ENCODE measurements at places on chromosomes 11 and 22. TPM values are rescaled to one million over a fixed set of nuclear protein-coding genes. Genes with fewer than 3 reads are reported as not detected.

The BARX2 gene
- 11.6 TPM for total RNA-seq

The PRODH gene
- 10.2 TPM for total RNA-seq

The ANKRD42 gene
- 7.2 TPM for total RNA-seq

The OR8G1 gene
- not detected for total RNA-seq

The FAT3 gene
- 0.73 TPM for total RNA-seq

The OR52E8 gene
- total RNA-seq, result not detected

The C11orf87 gene
- not detected for total RNA-seq

The MACROD1 gene
- 47.0 TPM for total RNA-seq

The UPK3A gene
- total RNA-seq, result not detected

The EFCAB6 gene
- 0.58 TPM for total RNA-seq

The RAB30 gene
- total RNA-seq, result 24.3 TPM

The P2RY6 gene
- total RNA-seq, result 1.8 TPM

The CD81 gene
- total RNA-seq, result 217 TPM

The APOA4 gene
- total RNA-seq, result not detected

The NFAM1 gene
- total RNA-seq, result 2.9 TPM

The ART1 gene
- total RNA-seq, result not detected

The GAS2 gene
- total RNA-seq, result 2.5 TPM

The SLC22A6 gene
- not detected for total RNA-seq

The ACR gene
- total RNA-seq, result 1.5 TPM

The SCGB2A2 gene
- total RNA-seq, result not detected

The KIRREL3 gene
- total RNA-seq, result 1.2 TPM

The UBQLNL gene
- 0.49 TPM for total RNA-seq

The ELFN2 gene
- 0.20 TPM for total RNA-seq

The PARVG gene
- total RNA-seq, result 8.4 TPM

The SSH3 gene
- 79.3 TPM for total RNA-seq

The OR9I1 gene
- not detected for total RNA-seq

The KRTAP5-10 gene
- total RNA-seq, result 0.58 TPM

The MAML2 gene
- total RNA-seq, result 16.3 TPM

The KRTAP5-11 gene
- not detected for total RNA-seq

The C11orf97 gene
- total RNA-seq, result not detected

The MS4A2 gene
- total RNA-seq, result 0.55 TPM

The JHY gene
- 2.0 TPM for total RNA-seq

The EHBP1L1 gene
- total RNA-seq, result 78.7 TPM

The TMEM179B gene
- 50.9 TPM for total RNA-seq

The MAPK8IP1 gene
- total RNA-seq, result 1.7 TPM

The C1QTNF4 gene
- total RNA-seq, result 0.34 TPM

The TRIM5 gene
- 17.6 TPM for total RNA-seq

The PIWIL4 gene
- 7.5 TPM for total RNA-seq

The VSIG2 gene
- total RNA-seq, result 176 TPM

The FERMT3 gene
- total RNA-seq, result 21.7 TPM

The NOX4 gene
- 0.46 TPM for total RNA-seq

The MUC2 gene
- 1,472 TPM for total RNA-seq

The C11orf54 gene
- total RNA-seq, result 52.7 TPM

The OR56A4 gene
- total RNA-seq, result 0.12 TPM

The PATE2 gene
- not detected for total RNA-seq
